ENCODE measurements at places on chromosomes 6 and 20.

DNA sequence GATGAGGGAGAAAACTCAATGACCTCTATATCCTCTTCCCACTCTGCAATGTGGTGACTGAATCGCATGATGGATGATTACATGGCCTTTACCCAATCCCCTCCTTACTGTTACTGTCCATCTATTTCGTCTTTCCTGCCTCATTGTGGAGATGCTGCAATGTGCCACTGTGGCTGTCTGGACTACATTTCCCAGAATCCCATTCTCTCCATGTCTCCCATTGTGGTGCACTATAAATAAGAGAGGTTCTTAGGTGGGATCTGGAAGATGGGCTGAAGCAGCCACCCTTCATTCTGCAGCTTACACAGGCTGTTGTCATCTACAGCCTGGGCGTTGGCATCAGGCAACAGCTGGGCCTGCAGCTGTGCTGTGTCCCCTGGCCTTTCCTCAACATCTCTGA, 233.6 kb downstream of the PRKN start:
- no peak for DNase-seq

- no peak for DNase-seq
Measured at GRCh38 chr20:11807054-11808048, 110.3 kb upstream of the BTBD3 start.

- no peak for DNase-seq
Measured at GRCh38 chr6:150252714-150253444, 110.0 kb downstream of the PPP1R14C start.

DNA sequence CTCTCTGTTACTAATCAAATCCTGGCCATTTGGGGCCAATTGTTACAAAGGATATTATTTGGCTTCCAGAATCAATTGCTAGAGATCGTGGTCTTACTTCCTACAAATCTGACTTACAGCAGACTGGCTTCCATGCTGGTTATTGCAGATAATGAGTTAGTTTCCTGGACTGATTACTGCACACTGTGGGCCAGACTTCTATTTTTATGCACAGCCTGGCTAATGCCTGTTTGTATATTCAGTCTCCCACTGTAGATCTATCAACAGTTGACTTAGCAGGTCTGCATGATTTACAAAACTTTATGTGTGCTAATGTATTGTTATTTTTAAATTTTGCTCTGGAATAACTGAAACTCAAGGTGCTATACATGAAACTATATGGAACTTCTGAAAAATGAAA, 25.8 kb upstream of the FBXL4 start:
- no peak for DNase-seq
